Astrocyte (in vitro differentiated cells and primary cell): ENCODE measurements at places on chromosomes 16 and 17. TPM values are rescaled to one million over a fixed set of nuclear protein-coding genes. Genes with fewer than 3 reads are reported as not detected.

The SLC52A1 gene
- total RNA-seq = not detected in 2 replicates

- no peaks in the 10 kb centered on the region for H3K36me3 ChIP-seq
- no peak overlapping the region for H3K4me3 ChIP-seq
- H3K27ac ChIP-seq = no peak overlapping the region
- peaks cover 28% of the 10 kb centered on the region for H3K4me1 ChIP-seq
- DNase-seq = no peak
Observed at GRCh38 chr17:40540448-40540847, 24.8 kb downstream of the CCR7 start.

DNA sequence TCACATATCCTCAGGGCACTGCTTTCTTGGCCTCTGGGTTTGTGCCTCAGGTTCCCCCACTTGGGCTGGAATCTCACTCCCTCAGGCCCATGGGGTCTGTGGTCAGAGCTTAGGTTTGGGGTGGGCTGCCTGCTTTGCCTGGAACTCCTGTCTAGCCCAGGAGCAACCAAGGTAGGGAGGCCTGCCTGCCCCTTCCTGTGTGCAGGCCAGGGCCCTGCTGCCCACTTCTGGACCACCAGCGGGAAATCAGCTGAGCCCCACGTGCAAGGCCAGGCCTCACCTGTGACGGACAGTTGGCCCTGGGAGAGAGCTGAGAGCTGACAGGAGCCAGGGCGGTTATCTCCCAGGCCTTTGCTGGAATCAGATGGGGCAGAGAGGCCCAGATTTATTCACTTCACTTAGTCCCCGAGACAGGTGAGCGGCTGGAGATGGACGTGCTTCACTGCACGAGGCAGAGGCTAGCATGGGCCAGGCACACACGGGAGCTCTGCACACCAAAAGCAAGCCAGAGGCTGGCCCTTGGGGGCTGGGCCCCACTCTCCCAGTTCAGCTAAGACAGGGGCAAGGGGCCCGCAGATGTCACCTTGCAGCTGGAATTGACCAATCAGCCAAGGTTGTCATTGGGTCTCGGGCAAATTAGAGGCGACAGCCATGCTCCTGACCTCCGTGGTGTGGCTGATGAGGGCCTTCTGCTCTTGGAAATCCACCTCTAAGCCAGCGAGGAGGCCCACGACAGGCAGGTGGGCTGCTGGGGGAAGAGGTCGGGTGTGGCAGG, 49.9 kb upstream of the DOC2B start:
- peaks cover 6% of the 10 kb centered on the region for H3K4me1 ChIP-seq
- no peaks in the 10 kb centered on the region for H3K36me3 ChIP-seq
- no peak for DNase-seq
- peaks cover 3% of the 10 kb centered on the region for H3K27me3 ChIP-seq
- no peak overlapping the region for H3K4me3 ChIP-seq
- no peak overlapping the region for H3K27ac ChIP-seq

DNA sequence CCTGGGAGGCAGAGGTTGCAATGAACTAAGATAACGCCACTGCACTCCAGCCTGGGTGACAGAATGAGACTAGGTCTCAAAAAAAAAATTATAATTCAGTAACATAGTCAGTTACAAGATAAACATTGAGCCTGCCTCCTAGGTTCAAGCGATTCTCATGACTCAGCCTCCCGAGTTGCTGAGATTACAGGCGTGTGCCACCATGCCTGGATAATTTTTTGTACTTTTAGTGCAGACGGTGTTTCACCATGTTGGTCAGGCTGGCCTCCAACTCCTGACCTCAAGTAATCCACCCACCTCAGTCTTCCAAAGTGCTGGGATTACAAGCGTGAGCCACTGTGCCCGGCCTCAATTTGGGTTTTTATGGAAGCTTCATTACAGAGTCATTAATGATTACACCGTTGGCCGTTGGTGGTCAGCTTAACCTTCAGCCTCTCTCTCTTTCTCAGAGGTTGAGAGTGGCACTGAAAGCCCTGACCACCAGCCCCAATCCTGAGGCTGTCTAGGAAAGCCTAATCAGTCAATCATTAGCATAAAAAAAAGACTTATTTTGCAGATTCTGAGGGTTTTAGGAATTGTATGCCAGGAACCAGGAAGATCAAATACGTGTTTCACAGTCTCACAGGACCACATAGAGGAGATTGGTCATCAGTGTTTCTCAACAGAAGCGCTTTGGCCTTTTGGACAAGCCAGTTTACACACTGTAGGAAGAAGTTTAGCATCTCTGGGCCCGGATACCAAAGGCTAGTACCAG, 1.3 kb upstream of the LRRC37A3 start:
- no peaks in the 10 kb centered on the region for H3K4me1 ChIP-seq
- no peaks in the 10 kb centered on the region for H3K27me3 ChIP-seq
- no peak for DNase-seq
- H3K36me3 ChIP-seq = no peaks in the 10 kb centered on the region

The MMP28 gene
- 1.2 and 2.6 TPM in 2 replicates for total RNA-seq

The CCL8 gene
- total RNA-seq = not detected in 2 replicates

DNA sequence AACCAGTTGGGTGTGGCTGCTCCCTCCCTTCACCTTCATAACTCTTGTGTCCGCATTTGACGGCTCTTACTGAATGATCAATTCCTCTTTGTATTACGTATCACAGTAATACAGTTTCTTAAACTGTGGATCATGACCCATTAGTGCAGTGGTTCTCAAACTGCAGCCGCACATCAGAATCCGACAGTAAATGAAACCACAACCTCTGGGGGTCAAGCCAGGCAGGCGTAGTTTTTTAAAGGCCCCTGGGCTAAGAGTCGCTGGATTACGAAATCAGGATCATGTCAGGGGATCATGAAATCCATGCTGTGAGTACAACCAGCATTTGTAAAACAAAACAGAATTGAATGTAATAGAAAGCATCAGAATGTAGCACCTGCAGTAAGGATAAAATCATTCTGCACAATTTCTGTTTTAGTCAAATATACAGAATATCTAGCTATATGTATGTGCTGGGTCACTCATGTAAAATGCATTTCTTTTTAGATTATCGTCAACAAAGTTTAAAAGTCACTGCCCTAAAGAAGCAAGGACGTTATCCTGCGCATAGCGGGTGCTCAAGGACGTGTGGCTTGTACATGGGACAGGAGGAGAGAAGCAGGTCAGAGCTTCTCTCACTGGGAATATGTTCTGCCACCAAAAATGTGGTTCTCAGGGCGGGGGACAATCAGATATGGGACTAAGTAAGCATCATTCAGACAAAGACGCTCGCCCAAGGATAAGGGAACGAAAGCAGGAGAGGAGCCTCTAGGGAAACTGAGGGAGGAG, 113.1 kb downstream of the ZFHX3 start:
- H3K27ac ChIP-seq = no peak overlapping the region
- H3K27me3 ChIP-seq = no peaks in the 10 kb centered on the region
- no peaks in the 10 kb centered on the region for H3K36me3 ChIP-seq
- H3K4me3 ChIP-seq = no peak overlapping the region
- peak; percentile 72 for DNase-seq

DNA sequence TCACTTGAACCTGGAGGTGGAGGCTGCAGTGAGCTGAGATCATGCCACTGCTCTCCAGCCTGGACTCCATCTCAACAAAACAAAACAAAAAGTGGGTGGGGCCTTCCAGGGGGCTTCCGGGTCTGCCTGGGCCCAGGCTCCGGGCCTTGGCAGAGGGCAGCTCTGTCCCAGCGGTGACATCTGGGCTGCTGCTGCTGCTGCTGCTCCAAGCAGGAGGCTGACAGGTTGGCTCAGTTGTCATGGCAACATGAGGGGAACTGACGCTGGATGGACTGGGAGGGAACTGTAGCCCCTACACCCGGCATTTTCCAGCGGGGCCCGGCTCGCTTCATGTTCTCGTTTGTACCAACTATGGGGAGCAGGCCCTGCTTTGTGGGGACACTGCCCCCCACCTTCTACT, 4.0 kb downstream of the BAIAP3 start:
- H3K36me3 ChIP-seq = no peaks in the 10 kb centered on the region
- peaks cover 34% of the 10 kb centered on the region for H3K27me3 ChIP-seq
- H3K27ac ChIP-seq = no peak overlapping the region
- peaks cover 3% of the 10 kb centered on the region for H3K4me1 ChIP-seq
- DNase-seq = no peak
- no peak overlapping the region for H3K4me3 ChIP-seq

GRCh38 chr16:25751230-25751835, 59.6 kb downstream of the HS3ST4 start:
- no peak overlapping the region for H3K27ac ChIP-seq
- no peak overlapping the region for H3K4me3 ChIP-seq
- H3K4me1 ChIP-seq = no peaks in the 10 kb centered on the region
- no peaks in the 10 kb centered on the region for H3K27me3 ChIP-seq

The FAM83G gene
- 10.6 and 12.9 TPM in 2 replicates for total RNA-seq

- no peak overlapping the region for H3K27ac ChIP-seq
- DNase-seq = no peak
- H3K36me3 ChIP-seq = no peaks in the 10 kb centered on the region
- H3K4me1 ChIP-seq = no peaks in the 10 kb centered on the region
Observed at GRCh38 chr16:71542377-71542776, 16.2 kb downstream of the CHST4 start.

DNA sequence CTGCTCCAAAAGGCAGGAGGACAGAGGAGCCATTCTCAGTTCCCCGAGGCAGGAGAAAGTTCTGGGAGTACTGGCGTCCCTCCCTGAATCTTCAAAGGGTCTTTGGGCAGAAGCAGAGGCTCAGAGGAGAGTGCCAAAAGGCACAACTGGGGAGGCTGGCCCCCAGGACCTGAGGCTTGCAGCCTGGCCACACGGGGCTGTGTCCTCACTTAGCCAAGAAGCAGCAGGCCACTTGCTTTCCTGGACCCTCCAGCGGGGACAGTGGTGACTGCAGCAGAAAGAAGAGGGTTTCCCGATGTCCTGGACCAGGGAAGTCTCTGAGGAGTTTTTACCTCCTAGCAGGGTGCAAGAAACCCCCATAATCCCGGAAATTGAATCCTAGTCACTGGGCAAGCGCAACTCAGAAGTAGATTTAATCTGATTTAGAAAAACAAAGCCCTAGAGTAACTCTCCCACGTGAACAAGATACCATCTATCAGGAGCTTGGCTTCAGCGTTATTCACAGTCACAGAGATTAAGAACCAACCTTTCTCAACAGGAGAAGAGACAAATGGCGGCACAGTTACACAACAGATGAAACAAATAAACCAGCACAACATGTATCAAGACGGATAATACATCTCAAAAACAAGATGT, 25.5 kb upstream of the BCO1 start:
- DNase-seq = no peak
- no peak overlapping the region for H3K4me3 ChIP-seq
- H3K4me1 ChIP-seq = no peaks in the 10 kb centered on the region
- H3K27me3 ChIP-seq = peaks cover 6% of the 10 kb centered on the region
- no peaks in the 10 kb centered on the region for H3K36me3 ChIP-seq

The XAF1 gene
- 50.9 and 69.6 TPM in 2 replicates for total RNA-seq

DNA sequence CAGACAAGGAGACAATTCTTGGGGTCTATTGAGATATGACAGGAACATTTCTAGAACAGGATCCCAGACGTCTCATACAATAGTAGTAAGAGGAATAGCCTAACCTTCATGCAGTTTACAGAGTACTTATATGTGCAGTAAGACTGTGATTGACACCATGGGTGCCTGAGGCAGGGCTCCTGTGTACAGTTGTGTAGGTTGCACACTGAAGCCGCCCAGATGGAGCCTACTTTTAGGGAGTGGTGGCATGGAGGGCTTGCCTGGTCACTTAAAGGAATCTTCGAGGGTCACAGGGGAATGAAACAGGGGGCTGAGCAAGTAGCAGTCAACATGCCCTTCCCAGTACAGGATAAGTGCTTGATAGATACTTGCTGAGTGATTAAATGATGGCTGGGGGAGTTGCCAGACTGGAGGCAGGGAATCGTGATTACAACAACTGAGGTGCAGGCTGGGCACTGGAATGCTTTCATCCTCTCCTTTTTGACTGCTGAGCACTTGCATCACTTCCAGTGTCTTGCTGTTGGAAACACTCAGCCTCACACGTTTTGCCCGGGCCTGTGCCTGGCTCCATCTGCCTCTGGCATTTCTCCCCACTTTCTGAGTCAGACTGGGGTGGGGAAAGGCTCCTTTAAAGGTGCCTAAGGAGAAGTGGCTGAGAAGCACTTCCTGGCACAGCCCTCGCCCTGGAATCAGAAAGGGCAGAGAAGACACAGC, 71.0 kb downstream of the COPRS start:
- peaks cover 3% of the 10 kb centered on the region for H3K27me3 ChIP-seq
- H3K4me1 ChIP-seq = peaks cover 12% of the 10 kb centered on the region
- DNase-seq = peak; percentile 86
- peak overlapping the region; percentile 66 for H3K27ac ChIP-seq

GRCh38 chr17:79968116-79968515, 67.6 kb downstream of the TBC1D16 start:
- H3K36me3 ChIP-seq = peaks cover 3% of the 10 kb centered on the region
- H3K27me3 ChIP-seq = no peaks in the 10 kb centered on the region
- H3K27ac ChIP-seq = no peak overlapping the region
- DNase-seq = no peak
- H3K4me1 ChIP-seq = no peaks in the 10 kb centered on the region
- no peak overlapping the region for H3K4me3 ChIP-seq

DNA sequence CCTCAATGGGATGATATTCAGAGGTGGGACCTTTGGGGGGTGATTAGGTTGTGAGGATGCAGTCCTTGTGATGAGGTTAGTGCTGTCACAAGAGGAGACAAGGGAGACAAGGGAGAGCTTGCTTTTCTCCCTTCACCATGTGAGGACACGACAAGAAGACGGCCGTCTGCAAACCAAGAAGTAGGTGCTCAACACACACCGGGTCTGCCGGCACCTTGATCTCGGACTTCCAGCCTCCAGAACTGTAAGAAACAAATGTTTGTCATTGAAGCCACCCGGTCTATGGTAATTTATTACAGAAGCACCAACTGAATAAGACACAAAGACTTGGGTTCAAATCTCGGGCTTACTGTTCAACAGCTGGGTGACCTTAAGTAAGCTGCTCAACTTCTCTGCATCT, 64.9 kb downstream of the MPHOSPH6 start:
- peaks cover 4% of the 10 kb centered on the region for H3K27me3 ChIP-seq
- H3K4me1 ChIP-seq = no peaks in the 10 kb centered on the region
- no peak overlapping the region for H3K4me3 ChIP-seq

The SALL1 gene
- 15.0 and 15.1 TPM in 2 replicates for total RNA-seq

- peaks cover 6% of the 10 kb centered on the region for H3K27me3 ChIP-seq
- DNase-seq = peak; percentile 32
- no peak overlapping the region for H3K27ac ChIP-seq
- no peak overlapping the region for H3K4me3 ChIP-seq
Observed at GRCh38 chr17:28968231-28968913, 17.1 kb upstream of the PHF12 start.

GRCh38 chr16:50688867-50689266, 4.5 kb upstream of the NOD2 start:
- H3K36me3 ChIP-seq = no peaks in the 10 kb centered on the region
- no peaks in the 10 kb centered on the region for H3K4me1 ChIP-seq

GRCh38 chr16:65294708-65295107, 172.8 kb upstream of the CDH11 start:
- H3K36me3 ChIP-seq = no peaks in the 10 kb centered on the region
- H3K4me3 ChIP-seq = no peak overlapping the region
- H3K27me3 ChIP-seq = no peaks in the 10 kb centered on the region
- no peak overlapping the region for H3K27ac ChIP-seq
- no peaks in the 10 kb centered on the region for H3K4me1 ChIP-seq
- DNase-seq = no peak

The ARHGAP44 gene
- 1.4 and 3.0 TPM in 2 replicates for total RNA-seq

GRCh38 chr16:75589306-75589705, 23.1 kb downstream of the GABARAPL2 start:
- H3K27ac ChIP-seq = no peak overlapping the region
- H3K27me3 ChIP-seq = no peaks in the 10 kb centered on the region
- no peak overlapping the region for H3K4me3 ChIP-seq
- H3K4me1 ChIP-seq = peaks cover 21% of the 10 kb centered on the region
- DNase-seq = no peak
- H3K36me3 ChIP-seq = no peaks in the 10 kb centered on the region

- DNase-seq = no peak
- no peaks in the 10 kb centered on the region for H3K36me3 ChIP-seq
- H3K4me1 ChIP-seq = no peaks in the 10 kb centered on the region
- H3K27me3 ChIP-seq = no peaks in the 10 kb centered on the region
- no peak overlapping the region for H3K27ac ChIP-seq
- H3K4me3 ChIP-seq = no peak overlapping the region
Observed at GRCh38 chr17:52995147-52995546, 827.6 kb upstream of the KIF2B start.
